ENCODE measurements at places on chromosomes 12 and 14. TPM values are rescaled to one million over a fixed set of nuclear protein-coding genes. Genes with fewer than 3 reads are reported as not detected.

PPM1H gene
- not detected for polyA plus RNA-seq

SERPINA1 gene
- not detected for polyA plus RNA-seq

ANKRD33 gene
- not detected for polyA plus RNA-seq

SLC35E3 gene
- 6.1 TPM for polyA plus RNA-seq

TM7SF3 gene
- polyA plus RNA-seq: 61.6 TPM

ZFYVE1 gene
- 11.0 TPM for polyA plus RNA-seq

BEST3 gene
- not detected for polyA plus RNA-seq

UBE2N gene
- polyA plus RNA-seq: 199 TPM

NTF3 gene
- not detected for polyA plus RNA-seq

GDF3 gene
- not detected for polyA plus RNA-seq

IL23A gene
- 40.1 TPM for polyA plus RNA-seq

KCNJ8 gene
- polyA plus RNA-seq: not detected

P2RX2 gene
- not detected for polyA plus RNA-seq

GPRC5A gene
- polyA plus RNA-seq: 0.14 TPM

DIO2 gene
- not detected for polyA plus RNA-seq

FIGNL2 gene
- not detected for polyA plus RNA-seq

BIN2 gene
- 183 TPM for polyA plus RNA-seq

NXPH4 gene
- polyA plus RNA-seq: not detected

- DNase-seq: no peak
Observed at GRCh38 chr12:25264862-25265261, 14.1 kb upstream of the KRAS start.

DNA sequence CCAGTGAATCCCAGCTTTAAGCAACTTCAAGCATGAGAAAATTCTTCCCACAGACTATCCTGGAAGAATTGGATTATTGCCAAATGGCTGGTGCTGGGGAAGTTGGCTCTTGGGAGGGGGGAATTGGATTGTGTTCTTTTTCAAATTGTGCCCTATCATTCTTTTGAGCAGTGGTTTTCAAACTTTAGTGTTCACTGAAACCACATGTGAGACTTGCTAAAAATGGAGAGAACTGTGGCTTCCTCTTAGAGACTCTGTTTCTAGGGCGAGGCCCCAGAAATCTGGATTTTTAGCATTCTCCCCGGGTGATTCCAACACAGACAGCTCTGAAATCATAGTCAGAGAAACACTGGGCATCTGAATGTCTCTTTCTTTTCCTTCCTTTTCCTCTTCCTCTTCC, 14.3 kb upstream of the OTUB2 start:
- peak; percentile 56 for DNase-seq

GRCh38 chr14:75170772-75171171, 5.6 kb downstream of the TMED10 start:
- no peak for DNase-seq

DNA sequence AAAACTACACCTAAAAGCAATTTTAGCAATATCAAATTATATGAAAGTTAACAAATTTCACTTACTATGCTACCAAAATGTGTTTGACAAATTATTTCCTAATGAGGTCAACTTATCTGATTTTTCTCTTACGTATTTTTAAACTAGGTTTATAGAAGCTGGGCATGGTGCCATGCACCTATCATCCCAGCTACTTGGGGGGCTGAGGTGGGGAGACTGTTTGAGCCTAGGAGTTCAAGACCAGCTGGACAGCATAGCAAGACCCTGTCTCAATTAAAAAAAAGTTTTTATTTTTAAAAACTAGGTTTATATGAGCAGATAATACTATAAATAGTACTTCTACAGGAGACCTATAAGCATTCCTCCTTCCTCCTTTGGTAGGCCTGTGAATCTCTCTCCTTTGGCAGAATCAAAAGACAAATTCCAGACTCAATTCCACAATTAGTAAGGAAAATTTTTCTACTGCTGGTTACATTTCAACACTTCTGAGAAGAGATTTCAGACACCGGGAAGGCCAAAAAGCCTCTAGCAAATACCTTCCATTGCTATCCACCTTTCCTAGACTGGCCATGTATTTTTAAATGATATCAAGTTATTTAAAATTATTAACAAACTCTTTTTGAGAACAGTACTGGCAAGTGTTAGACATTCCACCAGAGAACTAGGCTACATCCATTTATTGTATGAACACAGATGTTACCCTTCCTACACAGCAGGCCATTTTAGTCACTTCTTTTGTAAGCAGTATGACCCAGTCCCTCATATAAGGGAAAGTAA, 34.4 kb downstream of the CDK17 start:
- DNase-seq: no peak

- DNase-seq: no peak
Observed at GRCh38 chr12:49985981-49986380, 13.2 kb downstream of the AQP6 start.

GRCh38 chr12:31363831-31364230, 37.9 kb upstream of the SINHCAF start:
- DNase-seq: no peak

- DNase-seq: no peak
Observed at GRCh38 chr12:101963697-101964096, 86.3 kb downstream of the DRAM1 start.

- no peak for DNase-seq
Observed at GRCh38 chr12:39464976-39465695, 22.2 kb upstream of the KIF21A start.

DNA sequence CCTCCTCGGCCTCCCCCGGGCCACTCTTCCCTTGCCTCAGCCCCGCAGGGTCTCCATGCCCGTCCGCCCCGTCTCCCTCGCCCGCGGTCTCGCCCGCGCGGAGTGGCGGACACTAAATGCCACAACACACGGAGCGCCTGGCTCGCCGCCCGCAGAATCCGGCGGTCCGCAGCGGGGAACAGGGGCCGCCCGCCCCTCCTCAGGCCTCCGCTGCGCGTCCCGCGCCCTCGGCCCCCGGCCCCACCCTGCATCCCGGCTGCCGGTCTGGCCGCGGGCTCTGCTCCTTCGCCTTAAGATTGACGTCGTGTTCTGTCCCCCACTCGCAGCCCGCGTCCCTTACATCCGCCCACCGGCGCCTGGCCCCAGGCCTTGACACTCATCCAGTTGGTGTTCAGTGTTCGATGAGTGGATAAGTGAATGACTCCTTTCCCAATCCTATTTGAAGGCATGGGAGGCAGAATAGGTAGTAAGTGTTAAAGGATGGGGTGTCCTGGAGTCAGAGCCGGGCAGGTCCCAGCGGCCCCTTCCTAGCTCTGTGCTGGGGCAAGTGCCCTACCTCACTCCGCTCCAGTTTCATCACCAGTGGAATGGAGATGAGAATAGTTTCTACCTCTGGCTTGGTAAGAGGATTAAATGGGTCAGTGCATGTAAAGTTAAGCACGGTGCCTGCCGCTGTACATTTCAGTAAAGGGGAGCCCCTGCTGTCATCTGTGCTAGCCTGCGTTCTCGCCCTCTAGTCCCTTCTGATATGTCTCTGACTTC, 622 bp downstream of the TECPR2 start:
- DNase-seq: no peak

DNA sequence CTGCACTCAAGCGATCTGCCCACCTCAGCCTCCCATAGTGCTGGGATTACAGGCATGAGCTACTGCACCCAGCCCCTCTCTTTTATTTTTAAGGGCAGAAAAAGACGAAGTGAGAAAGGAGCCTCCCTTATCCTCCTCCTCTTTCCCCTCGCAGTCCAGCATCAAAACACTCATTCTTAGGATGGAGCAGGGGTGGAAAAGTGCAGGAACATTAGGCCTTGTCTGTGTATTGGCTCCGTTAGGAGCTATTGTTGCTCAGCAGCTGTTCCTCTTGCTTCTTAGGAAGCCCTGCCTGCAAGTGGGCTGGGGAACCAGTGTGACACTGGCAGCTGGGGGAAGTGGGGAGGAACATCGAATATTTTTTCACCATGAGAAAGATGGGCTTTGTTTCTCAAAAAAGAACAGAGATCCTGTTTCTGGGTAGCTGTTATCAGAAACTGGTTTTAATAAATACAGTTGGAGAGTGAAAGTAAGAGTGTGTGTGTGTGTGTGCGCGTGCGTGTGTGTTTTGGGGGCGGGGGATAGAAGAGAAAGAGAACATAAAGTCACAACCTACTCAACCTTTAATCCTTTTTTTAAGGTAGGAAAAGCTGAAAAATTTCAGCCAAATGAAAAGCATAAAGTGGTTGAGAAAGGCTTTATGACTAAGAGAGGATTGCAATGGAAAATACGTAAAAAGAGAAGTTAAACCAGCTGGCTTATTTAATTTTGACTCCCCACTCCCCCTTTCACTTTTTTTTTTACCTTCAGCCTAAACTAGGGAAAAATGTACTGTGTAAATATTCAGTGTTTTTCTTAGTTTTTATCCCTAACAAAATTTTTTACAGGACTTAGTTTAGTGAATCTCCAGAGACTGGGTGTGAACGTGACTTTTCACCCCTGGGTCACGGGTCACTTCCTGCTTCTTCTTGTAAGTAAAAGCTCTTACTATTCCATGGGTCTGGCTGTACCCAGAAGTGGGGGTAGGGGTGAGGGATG, 197.2 kb upstream of the PLEKHG7 start:
- DNase-seq: peak; percentile 50

- no peak for DNase-seq
Observed at GRCh38 chr12:6818222-6818621, 3.4 kb upstream of the GPR162 start.

- peak; percentile 5 for DNase-seq
Observed at GRCh38 chr12:39441963-39442830, 723 bp downstream of the KIF21A start.

- no peak for DNase-seq
Observed at GRCh38 chr14:105258846-105259245, 10.5 kb downstream of the BTBD6 start.

DNA sequence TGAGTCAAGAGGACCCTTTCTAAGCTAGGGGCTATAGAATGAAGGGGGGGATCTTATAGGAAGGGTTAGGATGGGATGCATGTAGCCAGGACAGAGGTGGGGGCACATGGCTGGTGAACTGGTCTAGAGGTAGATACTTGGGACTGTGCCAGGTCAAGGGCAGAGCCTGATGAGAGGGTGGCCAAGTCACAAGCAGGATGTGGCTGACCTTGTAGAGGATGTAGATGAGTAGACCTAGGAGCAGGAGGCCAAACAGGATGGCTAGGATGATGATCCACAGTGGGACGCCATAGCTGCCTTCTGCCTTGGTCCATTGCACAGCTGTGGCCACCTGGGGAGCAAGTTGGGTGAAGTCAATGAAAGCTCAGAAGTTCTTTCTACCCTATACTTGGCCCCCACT, 12.6 kb upstream of the ZNF385A start:
- no peak for DNase-seq

DNA sequence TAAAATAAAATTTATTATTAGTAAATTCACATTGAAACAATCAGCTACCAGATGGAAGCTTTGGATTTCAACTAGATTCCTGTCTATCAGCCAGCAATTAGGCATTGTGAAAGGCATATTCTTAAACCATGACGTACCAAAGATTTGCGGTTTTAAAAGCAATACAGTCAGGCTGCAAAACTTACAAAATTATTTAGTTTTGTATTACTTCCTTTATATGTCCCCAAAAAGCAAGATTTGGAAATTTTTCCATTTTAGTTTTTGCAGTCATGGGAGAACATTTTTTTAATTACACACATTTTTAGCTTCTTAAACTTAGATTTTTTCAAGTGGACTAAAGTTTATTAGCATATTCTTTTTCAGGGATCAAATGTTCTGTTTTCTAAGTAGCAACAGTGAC, 225.0 kb upstream of the KITLG start:
- no peak for DNase-seq

DNA sequence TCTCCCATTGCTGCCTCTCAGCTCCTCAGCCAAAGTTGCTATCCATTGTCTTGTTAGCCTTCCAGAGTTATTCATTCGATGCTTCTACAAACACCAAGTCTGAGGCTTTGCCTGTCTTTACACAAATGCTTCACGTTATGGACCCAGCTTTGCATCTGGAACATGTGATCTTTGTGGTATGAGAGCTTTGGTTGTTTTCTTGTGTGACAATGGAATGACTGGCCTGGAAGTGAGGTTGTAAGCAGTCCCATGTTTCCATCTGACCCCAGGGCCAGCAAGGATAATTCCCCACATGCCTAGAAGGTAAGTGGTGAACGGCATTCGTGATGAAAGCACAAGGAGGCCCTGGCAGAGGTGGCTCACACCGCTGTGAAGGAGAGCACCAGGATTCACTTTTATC, 866.7 kb upstream of the TMEM132C start:
- no peak for DNase-seq

DNA sequence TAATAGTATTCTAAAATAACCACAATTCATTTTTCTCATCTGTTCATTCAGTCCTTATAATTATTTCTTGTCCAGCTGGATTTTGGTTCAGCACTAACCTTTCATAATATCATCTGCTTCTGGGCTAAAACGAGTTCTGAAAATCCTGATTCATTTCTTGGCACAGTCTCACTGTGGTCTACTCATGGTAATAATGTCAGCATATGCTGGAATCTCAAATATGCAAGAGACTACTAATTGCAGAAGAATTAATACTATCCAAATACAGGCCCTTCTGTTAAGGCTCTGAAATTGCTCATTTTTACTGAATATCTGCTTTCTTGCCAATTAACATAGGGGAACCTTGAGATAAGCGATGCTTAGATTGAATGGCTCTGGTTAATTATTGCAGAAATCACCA, 597.1 kb downstream of the RPL10L start:
- DNase-seq: no peak

GRCh38 chr12:26868447-26869103, 35.6 kb upstream of the ITPR2 start:
- no peak for DNase-seq

DNA sequence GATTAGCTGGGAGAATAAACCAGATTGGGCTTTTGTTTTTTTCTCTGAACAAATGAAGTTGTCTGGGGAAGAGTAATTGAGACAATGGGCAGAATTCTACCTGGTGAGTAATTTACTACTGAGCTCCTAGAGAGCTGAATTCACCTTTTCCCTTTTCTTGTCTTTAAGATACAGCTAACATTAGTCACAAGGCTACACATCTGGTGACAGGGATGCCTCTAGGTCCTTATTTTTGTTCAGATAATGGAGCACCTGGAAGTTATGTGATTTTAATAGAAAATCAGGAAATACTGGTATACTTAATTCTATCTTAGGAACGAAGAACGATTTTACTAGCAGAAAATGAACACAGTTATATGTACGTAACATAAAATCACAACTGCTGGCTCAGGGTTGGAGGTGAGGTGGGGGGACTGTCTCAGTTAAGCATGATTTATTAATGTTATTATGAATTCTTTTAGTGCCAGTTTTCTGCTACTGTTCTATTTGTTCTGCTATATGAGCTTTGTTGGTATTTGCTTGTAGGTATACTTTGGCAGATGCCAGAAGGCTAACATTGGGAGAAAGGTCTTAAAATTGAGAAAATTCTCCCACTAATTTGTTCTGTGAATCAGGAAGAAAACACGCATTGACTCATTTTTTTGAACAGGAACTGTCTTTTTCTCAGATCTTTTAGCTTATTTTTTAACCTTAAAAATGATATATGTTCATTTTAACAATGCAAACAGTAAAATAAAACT, 482.7 kb upstream of the RGS6 start:
- no peak for DNase-seq

All from CD4-positive, alpha-beta memory T cell (primary cell).